Non-pigmented ciliary epithelial cell (primary cell): ENCODE measurements at places on chromosomes 7 and 10.

DNA sequence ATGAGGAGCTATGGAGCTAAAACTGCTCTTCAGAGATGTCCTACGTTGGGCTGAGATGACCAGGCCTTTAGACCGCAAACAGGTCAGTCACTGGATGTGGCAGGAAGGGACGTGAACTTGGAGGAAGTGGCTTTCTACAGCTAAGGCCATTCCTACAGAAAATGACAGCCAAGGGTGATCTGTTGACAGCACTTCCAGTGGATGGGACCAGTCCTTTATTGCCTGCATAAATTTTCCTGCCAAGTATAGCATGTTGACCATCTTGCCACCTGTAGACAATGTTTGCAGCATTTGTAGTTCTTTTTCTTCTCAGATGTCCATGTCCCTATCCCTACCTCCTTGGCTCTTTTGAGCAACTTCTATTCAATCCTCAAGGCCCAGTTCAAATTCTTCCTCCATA, 3.4 kb downstream of the LIPM start:
- no peak for DNase-seq

DNA sequence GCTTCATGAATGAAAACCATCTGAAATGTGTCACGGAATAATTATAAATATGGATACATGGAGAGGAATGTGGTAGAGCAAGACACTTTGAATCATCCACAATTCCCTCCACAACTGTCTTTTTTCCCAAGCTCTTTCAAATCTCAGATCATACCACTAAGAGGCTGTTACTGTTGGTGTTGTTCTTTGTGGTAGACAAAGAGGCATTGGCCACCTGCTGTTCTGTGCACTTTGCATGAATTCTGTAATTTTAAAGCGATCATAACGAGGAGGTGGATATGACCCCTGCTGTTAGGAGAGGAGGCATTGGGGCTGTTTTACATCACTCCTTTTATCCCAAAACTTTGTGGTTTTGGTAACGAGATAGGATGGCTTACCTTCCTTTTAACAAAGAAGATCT, 141.2 kb upstream of the KLF6 start:
- no peak for DNase-seq

DNA sequence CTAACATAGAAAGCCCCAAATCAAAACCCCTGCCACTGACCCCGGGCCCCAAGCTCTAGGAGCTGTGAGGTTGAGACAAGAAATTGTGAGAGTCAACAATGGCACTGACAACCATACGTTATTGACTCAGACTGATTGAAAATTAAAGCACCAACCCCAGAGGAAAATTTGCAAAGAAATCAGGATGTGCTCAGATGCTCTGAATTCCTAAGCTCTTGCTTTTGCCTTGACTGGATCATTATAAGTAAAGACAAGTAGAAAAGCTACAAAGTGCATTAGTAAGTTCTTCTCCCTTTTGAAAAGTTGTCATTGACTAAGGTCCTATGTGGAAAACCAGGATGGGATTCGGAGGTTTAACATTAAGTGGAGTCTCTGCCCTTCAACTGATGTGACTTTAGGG, 130.2 kb downstream of the SAMD9 start:
- no peak for DNase-seq

GRCh38 chr7:78769481-78770101, 683.9 kb downstream of the MAGI2 start:
- no peak for DNase-seq

DNA sequence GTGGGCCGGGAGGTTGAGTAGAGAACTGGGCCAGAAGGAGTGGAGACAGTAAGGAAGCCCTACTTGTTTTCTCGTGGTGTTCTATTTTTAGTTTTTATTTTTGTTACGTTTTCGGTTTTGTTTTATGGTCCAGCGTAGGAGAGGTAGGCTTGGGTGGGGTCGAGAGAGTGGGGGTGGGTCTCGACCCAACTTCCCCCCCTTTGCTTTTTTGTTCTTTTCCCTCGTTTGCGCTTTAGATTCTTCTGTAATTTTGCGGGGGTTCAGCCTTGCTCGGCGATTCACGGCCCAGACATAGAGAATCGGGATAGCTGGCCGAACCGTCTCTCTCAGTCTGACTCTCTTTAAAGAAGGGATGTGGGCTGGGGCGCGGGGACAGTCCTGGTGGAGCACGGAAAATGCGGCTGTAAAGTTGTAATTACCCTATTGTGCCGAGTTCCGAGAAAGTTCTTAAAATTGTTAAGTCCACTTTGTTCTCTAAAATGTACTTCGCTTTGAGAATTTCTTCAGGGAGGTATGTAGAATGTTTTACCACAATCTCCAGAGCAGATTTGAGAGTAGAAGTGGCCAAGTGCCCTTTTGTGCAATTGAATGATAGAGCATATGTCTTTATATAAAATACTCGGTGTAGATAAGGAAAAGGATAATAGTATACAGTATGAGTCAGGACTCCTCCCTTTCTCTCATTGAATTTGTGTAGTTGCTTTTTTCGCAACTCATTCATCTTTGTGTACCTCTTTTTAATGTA, 816 bp downstream of the DMTF1 start:
- DNase-seq: no peak

- peak; percentile 74 for DNase-seq
These were observed 101.9 kb upstream of the PIP4K2A start for GRCh38 chr10:22816298-22816653.

- DNase-seq: no peak
These were observed 202.8 kb upstream of the KCND2 start for GRCh38 chr7:120070201-120070600.

DNA sequence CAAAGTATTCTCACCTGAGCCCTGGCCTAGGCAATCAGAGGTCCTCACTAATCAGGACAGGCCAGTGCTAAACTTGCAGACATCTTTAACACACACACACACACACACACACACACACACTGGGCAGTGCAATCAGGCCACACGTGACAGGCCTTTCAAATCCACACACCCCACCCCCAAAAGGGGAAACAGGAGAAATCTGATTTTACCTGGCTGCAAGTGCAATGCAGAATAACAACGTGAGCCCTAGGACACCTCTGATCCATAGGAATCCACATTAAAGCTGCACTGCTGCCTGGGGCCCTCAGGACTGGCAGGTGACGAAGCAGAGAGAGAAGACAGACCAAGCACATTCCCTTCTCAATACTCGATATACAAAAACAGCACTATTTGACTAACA, 218.9 kb downstream of the FAM107B start:
- no peak for DNase-seq

GRCh38 chr7:47544416-47544815, 37.5 kb downstream of the TNS3 start:
- no peak for DNase-seq

DNA sequence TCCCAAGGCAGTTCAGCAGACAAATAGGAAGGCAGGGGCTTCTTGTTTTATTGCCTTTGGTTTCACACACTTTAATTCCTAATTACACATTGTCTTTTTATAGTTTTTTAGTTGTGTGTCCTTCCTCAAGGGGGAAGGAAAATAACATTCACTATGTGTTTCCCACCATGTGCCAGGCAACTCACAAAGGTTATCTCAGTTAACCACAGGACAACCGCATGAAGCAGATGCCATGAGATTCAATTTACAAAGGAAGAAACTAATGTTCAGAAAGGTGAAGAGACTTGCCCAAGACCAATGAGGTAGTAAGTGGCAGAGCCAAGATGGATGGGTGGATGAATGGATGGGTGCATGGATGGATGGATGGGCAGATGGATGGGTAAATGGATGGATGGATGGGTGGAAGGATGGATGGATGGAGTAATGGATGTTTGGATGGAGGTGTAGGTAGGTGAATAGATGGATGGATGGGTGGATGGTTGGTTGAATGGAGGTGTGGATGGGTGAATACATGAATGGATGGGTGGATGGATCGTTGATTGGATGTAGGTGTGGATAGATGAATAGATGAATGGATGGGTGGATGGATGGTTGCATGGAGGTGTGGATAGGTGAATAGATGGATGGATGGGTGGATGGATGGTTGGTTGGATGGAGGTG, 77.9 kb downstream of the ARHGAP22 start:
- no peak for DNase-seq

DNA sequence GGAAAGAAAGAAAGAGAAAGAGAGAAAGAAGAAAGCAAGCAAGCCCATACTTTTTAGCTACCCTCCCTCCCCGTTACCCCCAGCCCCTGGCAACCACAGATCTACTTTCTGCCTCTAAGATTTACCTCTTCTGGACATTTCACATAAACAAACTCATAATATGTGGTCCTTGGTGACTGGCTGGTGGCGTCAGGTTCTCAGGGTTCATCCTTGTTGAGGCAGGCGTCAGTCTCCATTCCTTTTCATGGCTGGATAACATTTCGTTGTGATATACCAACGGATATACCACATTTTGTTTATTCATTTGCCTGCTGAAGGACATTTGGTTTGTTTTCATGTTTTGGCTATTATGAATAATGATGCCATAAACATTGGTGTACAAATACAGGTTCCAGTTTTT, 30.5 kb downstream of the CDH23 start:
- no peak for DNase-seq

- peak; percentile 64 for DNase-seq
These were observed 354.9 kb downstream of the BMPER start for GRCh38 chr7:34260279-34260678.

GRCh38 chr7:17502213-17503060, 204.0 kb downstream of the AHR start:
- DNase-seq: no peak

GRCh38 chr7:44396931-44397545, 71.6 kb upstream of the CAMK2B start:
- DNase-seq: no peak

GRCh38 chr10:72278668-72279393, 5.1 kb downstream of the DDIT4 start:
- no peak for DNase-seq

GRCh38 chr7:117612637-117613036, 132.8 kb downstream of the CFTR start:
- DNase-seq: no peak

DNA sequence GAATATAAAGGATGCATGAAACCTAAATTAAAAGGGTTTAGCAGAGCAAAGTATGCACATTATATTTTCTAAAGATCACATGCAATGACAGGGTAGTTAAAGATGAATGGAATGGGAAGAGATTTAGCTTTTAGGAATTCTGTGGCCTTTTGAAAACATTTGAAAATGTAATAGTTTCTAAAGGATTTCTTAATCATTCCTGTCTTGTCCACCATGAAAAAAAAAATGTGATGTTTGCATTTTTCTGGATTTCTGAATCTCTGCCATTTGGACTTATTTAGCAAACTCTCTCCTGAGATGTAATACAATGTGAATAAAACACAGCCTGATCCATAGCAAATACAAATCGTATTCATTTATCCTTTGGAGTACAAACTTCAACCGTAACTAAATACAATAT, 126.6 kb upstream of the RAB11FIP2 start:
- DNase-seq: no peak

DNA sequence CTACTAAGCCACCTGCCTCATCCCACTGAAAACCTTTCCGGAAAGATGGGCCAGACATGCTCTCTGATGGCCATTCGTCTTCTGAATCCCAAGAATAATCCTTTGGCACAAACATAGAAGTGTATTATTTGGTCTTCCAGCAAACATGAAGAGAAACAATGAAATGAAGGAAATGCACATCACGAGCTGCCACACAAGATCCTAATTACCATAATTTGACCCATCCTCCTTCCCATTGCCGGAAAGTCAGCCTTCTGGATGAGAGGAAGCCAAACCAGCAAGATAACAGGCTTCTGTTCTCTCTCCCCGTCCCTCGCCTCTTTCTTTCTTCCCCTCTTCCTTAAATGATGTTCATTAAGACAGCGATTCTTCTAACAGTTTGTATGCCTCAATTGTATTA, 218.9 kb upstream of the KMT2E start:
- DNase-seq: no peak

GRCh38 chr10:33566001-33566400, 231.5 kb upstream of the NRP1 start:
- DNase-seq: no peak
